Cardiac septum (tissue), 1 donor: ENCODE measurements at places on chromosomes 3 and 15. TPM values are rescaled to one million over a fixed set of nuclear protein-coding genes. Genes with fewer than 3 reads are reported as not detected.

Gene CNTN4
- total RNA-seq = 2.8 TPM

Gene NTRK3
- total RNA-seq = 3.7 TPM

- DNase-seq = no peak
Measured at GRCh38 chr3:174198199-174198598, 660.9 kb upstream of the NAALADL2 start.

- no peak for DNase-seq
Measured at GRCh38 chr3:144200004-144200403, 228.4 kb downstream of the DIPK2A start.

DNA sequence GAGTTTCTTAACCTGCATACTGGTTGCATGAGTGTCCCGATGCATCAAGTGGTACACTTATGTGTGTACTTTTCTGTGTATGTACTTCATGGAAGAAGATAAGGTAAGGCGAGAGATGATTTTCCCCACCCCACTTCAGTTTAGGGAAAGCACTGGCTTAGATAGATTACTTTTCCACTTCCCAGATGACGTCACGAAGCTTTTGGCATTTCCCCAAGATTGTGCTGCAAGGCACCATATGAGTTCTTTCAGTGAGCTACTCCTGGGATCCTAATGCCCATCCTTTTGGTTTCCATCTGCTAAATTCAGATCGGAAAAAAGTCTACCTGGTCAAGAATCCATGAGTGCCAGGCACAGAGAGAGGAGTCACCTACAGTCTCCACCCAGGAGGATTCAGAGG is 4.5 kb downstream of the IL17RB start:
- no peak for DNase-seq

DNA sequence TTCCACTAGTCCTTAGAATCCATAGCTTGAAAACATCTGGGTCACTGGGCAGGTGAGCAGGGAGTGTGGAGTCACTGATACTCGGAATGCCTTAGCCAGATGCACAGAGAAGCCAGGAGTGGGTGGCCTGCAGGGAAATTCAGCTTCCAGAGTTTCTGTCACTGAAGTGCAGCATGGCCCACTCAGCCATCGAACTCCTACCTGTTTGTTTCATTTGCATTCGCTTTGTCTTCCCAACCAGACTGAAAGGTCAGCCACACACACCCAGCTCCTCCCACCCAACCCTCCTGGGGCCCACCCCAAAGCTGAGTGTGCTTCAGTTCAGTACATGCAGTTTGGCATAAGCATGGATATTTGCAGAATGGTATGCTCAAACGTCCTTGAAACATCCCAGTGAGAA is 124.5 kb upstream of the ATP10A start:
- DNase-seq = no peak

DNA sequence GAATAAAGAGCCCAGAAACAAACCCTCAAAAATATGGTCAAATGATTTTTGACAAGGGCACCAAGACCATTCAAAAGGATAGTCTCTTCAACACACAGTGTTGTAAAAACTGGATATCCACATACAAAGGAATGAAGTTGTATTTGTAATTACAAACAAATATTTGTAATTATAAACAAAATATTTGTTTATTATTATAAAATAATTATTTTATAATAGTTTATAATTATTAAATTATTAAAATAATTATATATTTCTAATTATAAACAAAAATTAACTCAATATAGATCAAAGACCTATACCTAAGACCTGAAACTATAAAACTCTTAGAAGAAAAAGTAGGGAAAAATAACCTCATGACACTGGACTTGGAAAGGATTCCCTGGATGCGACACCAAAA is 23.3 kb upstream of the ACAN start:
- DNase-seq = no peak

- DNase-seq = no peak
Measured at GRCh38 chr3:19866751-19867347, 67.2 kb downstream of the EFHB start.

Gene EOMES
- not detected for total RNA-seq

DNA sequence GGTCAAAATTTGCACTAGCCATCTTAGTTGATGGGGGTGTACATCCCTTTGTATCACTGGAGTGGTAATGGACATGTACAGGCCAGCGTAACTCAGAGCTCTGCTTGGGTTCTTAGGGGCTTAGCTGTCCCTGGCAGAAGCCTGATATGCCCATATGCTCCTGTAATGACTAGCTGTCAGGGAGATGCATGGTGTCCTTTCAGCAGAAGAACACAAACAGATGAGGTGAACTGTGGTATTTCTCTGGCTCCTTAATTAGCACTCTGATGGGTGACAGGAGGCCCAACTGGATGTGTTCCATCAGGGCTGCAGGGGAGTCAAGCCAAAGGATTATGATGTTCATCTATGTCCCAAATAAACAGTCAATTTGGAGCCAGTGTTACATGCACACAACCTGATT is 774.5 kb downstream of the AGBL1 start:
- no peak for DNase-seq

DNA sequence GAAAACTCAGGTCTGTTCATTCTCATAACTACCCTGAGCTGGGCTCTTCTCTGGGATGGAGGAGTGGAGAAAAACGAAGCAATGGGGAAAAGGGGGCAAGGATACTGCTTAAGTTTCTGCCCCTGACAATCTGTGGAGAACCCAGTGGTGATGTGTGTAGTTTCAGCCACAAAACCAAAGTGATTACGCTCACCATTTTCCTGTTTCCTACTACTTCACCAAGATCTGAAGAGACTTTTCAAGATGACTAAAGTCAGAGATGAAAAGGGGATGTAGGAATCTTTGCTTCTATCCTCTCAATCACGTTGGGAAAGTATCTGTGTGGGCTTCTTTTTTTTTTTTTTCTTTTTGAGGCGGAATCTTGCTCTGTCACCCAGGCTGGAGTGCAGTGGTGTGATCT is 8.3 kb upstream of the UBE2E1 start:
- DNase-seq = no peak

Gene ZNF654
- total RNA-seq = 14.7 TPM

Gene SMAD6
- 50.2 TPM for total RNA-seq

GRCh38 chr15:35934383-35935049 is 388.6 kb upstream of the DPH6 start:
- DNase-seq = no peak

- DNase-seq = no peak
Measured at GRCh38 chr3:70737666-70738290, 425.3 kb upstream of the MDFIC2 start.

- DNase-seq = peak; percentile 89
Measured at GRCh38 chr15:74291101-74292071, 55.3 kb downstream of the CCDC33 start.

Gene PTX3
- 2.2 TPM for total RNA-seq

DNA sequence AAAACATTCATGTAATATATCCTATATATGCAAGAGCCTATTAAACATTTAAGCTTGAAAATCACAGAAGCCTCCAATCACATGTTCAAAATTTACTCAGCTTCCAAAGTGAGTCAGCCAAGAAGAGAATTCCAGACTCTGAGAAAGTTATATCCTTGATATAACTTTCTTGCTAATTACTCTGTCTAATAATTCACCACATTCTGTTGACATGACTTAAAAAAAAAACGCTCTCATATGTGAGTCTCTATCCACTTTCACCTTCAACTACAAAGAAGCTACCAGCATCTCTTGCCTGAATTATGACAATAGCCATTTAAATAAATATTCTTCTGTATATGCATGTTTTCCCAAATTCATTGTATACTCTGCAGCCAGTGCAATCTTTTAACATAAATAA is 1116.3 kb upstream of the CADM2 start:
- no peak for DNase-seq

Gene FBXO45
- 6.4 TPM for total RNA-seq

DNA sequence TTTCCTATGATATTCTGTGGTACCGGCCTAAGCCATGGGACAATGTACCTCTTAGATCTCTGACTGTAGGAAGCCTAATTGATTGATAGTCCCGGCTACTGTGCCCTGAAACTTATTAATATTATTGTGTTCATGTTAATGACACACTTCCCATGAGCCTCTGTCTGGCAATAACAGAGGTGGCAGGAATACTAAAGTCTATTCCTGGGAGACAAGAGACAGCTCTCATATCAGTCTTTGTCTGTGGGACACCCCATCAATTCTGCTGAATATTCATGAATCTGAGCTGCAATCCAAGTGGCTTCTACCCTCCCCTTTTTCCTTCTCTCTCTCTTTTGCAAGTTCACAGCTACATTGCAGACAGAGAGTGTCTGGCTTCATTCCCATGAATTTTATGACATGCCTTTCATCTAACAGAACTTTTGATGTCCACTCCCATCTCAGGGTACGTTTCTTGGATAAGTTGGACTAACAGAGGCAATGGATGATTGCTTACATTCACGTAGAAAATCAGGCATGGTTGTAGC is 907.5 kb downstream of the ZPLD1 start:
- no peak for DNase-seq

DNA sequence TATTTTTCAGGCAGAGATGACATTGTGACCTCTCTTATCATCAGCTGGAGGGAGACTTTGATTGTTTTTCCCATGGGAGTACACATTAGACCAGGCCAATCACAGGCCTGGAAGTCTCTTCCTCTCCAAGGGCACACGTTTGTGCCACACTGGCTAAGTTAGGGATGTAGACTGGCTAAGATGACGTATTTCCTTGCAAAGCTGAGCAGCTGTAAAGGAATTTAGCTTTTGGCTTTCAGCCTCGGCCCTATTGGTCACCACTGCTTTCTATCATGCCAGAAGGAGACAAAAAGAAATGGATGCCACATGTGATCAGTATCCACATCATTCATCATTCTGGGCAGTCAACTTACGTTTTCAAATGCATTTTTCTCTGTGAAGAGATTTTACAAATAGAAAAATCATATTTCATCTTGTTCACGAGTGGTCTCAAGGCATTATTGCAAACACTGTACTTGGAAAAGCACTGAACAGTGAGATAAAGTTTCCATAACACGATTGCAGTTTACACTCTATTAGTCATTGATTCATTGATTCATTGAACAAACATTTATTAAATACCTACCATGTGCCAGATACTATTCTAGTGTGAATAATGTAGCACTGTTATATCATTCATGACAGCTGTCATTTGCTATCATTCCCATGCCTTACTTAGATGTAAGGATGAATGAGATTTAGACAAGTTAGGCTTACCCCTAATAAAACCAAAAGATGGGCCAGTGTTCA is 27.0 kb upstream of the RNF7 start:
- DNase-seq = no peak

- no peak for DNase-seq
Measured at GRCh38 chr3:168154089-168154488, 58.4 kb upstream of the GOLIM4 start.

Gene SLC28A2
- not detected for total RNA-seq

DNA sequence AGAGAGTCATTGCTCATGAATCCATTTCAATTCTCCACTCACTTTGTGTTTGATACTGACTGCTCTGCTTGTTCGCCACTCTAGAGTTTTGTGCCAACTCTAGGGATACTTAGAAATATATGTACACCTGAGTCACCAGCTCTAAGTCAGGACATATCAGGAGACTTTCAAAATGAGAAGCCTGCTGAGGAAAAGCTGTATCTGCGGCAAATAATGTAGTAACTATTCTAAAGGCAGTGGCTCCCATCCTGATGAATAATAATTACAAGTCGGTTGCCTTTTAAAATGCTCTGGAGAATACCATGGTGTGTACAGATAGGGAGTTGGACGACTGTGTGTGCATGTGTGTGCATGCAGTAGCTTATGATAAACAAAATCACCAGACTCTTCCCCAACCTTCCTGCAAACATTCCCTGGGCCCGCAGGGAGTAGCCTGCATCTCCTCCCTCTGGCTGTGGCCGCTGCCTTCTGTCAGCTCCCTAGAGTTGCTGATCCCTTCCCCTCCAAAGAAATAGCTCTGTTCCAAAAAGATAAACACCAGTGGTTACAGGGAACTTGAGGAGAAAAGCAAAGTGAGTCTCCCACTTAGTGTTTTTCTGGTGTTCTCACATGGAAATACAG is 346.3 kb upstream of the UMPS start:
- DNase-seq = no peak

DNA sequence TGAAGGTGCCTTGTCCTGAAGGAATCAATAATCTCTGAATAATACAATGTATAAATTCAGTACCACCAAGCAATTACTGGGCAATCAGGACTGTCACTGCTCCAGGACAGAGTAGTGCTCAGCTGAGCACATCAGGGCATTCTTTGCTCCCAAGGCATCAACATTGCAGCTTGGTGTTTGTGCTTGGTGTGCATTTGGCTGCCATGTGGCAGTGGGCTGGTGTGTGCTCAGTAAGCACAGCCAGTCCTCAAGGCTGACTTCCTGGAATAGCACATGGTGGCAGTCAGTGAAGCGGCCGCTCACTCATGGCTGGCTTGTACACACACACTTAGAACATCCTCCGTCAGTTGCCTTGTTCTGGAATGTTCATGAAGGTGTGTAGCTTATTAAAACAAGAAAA is 217.0 kb downstream of the EPHB1 start:
- DNase-seq = no peak

DNA sequence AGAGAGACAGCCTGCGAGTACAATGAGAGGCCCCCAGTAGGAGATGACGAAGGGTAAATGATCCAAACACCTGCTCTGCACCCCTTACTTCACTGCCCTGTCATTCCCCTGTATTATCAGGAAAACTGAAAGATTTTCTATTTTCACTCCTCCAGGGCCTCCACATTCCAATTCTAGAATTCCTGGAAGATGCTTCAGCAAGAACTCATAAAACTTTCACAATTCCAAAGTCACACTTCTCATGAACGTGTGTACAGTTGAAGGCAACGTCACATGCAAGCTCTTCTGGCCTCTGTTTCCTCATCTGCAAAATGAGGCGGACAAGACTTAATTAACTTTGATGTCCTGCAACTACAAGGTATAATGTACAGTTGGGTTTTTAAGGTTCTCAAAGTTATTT is 62.8 kb upstream of the SPATA12 start:
- DNase-seq = no peak

Gene TIMP4
- 4.3 TPM for total RNA-seq

- peak; percentile 62 for DNase-seq
Measured at GRCh38 chr15:28944696-28945300, 59.0 kb downstream of the APBA2 start.

DNA sequence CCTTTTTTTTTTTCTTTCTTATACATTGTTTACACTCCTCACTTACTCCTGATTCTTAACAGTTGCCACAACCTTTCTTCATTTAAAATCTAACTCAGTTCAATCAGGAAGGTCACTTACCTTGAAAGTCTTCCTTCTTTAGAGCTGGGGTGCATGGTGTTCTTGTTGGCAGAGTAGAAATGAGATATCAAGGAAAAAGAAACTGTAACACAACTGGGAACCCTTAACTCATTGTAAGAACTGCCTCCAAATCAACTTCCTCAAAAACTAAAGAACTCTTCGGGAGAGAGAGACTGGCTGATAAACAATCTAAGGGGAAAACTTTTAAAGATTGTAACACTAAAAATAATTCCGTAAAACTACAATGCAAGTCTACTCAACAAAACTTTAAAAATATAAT is 1.4 kb upstream of the APPL1 start:
- DNase-seq = no peak

DNA sequence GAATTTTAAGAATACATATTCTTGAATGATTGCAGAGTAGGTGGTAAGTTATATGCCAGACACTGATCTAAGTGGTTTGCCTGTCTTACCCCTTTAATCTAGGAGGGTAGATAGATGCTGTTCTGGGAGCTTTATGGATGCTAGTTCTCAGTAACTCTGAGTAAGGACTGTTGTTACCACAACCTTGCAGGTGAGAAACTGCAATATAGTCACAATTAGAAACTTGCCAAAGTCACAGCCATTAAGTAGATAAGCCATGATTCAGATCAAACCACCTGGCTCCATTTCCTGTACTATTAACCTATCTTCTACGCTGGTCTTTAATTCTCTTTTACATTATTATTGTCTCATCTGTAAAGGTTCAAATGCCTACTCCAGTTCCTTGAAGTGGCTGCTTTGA is 46.8 kb downstream of the UBE2E2 start:
- DNase-seq = no peak
